ENCODE measurements at places on chromosomes 3 and 15.

- no peak for DNase-seq
Observed at GRCh38 chr15:63494408-63494807, 10.0 kb upstream of the USP3 start.

GRCh38 chr3:123789160-123789559 is 95.0 kb downstream of the MYLK start:
- DNase-seq = no peak

- DNase-seq = no peak
Observed at GRCh38 chr3:119310071-119310470, 15.9 kb downstream of the ARHGAP31 start.

DNA sequence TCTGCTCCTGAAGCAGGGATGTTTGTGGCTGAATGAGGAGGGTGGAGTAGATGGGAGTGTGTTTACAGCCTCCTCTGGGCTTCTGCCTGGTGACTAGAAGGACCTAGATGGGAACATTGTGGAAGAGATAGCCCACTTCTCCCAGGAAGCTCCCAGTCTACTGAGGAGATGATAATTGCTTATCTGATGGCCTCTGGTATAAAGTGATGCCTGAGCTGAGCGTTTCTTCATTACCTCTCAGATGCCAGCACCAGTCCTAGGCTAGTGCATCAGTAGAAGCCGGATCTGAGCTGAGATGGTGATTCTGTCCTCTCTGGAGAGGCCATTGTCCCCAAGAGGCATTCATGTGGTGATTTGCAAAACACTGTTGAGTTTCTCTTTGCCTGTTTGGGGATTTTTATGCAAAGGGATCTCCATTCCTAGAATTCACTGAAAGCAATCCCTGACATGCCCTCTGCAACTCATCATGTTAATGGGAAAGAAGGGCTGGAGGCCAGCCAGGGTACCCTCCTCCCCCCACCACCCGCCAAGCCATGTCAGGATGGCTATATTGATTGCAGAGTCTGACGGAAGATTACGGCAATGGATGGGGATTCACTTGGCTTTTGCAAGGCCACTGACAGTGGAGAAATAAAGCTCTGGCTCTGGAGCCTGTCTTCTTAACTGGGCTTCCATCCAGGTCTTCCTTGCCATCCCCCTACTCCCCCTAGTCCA is 166.4 kb upstream of the ROPN1 start:
- DNase-seq = no peak

DNA sequence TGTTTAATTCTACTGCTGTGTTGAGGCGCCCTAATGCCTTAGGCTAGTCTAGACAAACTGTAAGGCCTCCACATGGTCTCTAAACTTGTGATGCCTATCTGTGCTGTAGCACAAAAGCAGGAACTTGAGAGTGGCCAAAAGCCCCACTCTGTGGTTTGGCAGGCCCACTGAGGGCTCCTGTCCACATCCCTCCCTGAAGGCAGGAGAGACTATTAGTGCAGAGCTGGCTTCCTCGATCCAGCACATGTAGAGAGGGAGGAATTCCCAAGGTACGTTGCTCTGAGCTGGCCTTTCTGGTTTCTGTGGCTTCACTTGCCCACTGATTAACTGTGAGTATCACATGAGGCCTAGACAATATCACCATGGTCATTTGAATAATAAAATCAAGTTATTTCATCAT is 90.6 kb downstream of the POLR2M start:
- no peak for DNase-seq

DNA sequence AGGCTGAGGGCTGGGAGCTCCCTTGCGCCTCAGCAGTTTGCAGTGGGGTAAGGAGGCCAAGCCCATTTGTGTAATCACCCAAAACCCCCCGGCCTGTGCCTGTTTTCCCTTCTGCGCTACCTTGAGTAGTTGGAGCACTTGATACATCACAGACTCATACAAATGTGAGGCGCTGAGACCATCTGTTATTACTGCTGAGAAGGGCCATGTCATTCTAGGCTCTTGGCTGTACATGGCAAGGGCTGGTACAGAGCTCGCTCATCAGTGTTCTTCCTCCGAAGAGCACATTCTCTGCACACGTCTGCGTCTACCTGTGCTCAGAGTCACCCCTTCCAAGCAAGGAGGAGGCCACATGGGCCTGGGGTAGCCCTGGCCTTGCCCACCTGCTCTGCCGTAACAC is 9.3 kb downstream of the PLA2G4B start:
- no peak for DNase-seq

Data from hematopoietic multipotent progenitor cell (in vitro differentiated cells).